Upper lobe of right lung (tissue), 1 donor: ENCODE measurements at places on chromosomes 2 and 18.

GRCh38 chr2:196453613-196454047 is 185.9 kb upstream of the CCDC150 start:
- no peak for DNase-seq

DNA sequence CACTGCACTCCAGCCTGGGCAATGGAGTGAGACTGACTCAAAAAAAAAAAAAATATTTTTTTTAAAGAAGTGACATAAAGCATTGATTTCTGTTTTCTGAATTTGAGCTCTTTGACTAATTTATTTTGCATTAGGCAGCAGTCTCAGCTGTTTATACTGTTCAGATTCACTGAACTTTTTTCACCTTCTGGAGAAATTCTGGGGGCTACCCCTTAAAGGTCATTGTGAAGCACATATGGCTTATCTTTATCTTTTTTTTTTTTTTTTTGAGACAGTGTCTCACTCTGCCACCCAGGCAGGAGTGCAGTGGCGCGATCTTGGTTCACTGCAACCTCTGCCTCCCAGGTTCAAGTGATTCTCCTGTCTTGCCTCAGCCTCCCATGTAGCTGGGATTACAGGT is 12.9 kb downstream of the PHLPP1 start:
- no peak for DNase-seq

- no peak for DNase-seq
These were observed 84.5 kb downstream of the PTRHD1 start for GRCh38 chr2:24708537-24709152.

GRCh38 chr2:5980450-5981190 is 288.4 kb downstream of the SOX11 start:
- DNase-seq = no peak

- no peak for DNase-seq
These were observed 26.1 kb downstream of the GAD1 start for GRCh38 chr2:170842785-170843184.

DNA sequence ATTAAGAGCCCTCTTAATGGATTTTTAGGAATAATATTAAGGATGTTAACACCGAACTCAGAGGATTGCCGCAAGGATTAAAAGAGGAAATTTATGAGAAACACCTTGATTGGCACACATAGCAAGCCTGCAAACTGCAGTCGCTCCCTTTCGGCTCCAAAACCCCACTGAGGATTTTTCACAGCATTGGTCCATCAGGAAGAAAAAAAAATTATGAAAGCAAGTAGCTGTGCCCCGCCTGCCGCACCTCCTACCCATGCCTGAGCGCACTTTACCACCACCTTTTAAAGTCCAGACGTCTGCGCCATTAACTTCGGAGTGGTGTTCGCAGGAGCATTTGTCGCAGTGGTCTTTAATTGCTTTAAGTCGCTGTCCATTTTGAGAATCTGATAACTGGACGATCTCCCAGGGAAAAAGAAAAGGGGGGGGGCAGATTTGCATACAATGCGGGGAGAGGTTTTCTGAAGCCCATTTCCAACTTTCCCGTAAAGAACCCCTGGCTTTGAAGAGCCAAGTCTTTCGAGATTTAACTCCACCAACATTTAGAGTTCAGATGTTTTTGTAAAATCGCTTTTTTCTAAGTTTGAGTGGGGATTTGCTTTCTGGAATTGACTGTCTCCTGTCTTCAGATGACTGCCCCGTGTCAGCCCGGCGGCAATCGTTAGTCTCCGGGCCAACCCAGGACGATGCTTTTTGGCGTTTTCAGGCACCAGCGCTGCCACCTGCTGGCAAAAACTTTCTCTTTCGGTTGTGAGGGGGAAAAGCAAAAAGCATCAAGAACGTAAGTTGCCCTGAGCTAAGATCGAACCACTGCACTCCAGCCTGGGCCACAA is 913 bp upstream of the TRABD2A start:
- peak; percentile 88 for DNase-seq

DNA sequence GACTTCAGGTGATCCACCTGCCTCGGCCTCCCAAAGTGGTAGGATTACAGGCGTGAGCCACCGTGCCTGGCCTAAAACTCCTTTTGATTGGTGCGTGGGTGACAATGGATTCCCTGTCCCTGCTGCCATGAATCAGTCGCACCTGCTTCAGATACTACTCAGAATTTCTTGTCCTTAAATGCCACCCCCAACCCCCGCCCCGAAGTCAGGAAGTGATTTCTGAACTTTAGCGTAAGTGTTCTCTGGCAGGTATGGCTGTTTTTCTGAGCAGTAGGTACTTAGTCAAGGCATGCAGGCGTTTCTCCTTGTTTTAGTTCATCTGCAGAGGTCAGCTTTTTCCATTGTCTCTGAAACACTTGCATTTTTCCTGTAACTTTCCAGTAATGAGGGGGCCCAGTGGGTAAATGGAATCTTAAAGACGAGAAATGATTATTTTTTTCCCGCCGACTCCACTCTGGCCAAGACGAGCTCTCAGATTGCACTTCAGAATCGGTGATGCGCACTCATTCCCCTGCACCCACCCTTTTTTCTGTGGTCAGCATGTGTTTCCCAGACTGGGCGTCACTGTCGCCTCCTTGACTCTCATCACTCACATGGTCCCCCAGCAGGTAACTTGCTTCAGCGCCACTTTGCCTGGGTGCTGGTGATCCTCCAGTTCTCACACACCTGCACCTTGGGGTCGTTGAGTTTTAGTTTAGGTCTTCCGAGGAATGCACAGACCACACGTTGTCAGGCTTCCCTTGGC is 179.7 kb downstream of the GBX2 start:
- no peak for DNase-seq

DNA sequence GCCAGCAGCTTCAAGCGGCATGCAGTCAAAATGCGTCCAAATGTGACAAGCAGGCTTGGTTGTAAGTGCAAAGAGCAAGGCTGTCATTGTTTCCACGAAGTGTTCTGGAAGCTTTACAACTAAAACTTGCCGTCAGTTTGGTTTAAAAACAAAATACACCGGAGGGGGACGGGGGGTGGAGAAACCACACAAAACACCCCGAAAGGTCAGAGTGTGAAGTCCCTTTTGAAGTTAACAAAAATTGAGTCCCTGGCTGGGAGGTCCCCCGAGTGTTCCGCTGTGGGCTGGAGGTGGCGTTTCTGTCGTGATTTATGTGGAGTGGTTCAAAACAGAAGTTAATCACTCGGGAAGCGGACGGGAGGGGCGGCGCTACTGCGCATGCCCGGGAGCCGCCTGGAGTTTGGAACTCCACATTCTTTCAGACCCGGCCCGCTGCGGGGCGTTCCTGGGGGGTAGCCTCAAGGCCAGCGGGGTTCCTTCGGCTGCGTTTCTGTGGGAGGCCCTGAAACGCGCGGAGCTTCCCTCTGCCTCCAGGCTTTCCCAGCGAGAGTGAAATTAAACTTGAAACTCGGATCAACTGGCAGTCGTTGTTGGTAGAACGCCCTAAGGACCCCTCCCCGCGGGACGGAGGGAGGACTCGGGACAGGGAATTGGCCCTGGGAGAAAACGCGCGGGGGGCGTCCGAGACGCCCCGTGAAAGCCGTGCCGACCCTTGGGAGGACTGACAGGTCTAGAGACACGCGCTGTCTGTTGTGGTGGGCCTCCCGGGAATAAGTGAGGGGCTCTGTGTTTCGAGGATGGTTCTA is 1.4 kb downstream of the TGIF1 start:
- DNase-seq = peak; percentile 96
